ENCODE measurements at places on chromosomes 2 and 18.

GRCh38 chr2:43349904-43350303 is 123.5 kb upstream of the ZFP36L2 start:
- DNase-seq = no peak

DNA sequence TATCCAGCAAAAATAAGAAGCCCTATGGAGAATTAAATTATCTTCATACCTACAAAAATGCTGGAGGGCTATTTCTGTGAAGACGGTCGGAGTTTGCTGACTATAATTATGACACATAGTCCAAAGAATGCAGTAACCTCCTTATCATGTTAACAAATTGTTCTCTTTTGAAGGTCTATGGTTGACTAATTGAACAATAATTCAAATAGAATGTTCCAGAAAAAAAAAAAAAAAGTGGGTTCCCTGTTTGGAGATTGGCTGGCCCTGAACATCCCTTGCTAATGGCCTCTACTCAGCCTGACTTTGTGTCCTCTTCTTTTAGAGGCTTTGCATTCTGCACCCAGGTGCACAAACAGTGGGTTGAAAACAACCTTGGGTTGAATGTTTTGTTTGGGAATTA is 82.8 kb upstream of the CCBE1 start:
- DNase-seq = no peak

DNA sequence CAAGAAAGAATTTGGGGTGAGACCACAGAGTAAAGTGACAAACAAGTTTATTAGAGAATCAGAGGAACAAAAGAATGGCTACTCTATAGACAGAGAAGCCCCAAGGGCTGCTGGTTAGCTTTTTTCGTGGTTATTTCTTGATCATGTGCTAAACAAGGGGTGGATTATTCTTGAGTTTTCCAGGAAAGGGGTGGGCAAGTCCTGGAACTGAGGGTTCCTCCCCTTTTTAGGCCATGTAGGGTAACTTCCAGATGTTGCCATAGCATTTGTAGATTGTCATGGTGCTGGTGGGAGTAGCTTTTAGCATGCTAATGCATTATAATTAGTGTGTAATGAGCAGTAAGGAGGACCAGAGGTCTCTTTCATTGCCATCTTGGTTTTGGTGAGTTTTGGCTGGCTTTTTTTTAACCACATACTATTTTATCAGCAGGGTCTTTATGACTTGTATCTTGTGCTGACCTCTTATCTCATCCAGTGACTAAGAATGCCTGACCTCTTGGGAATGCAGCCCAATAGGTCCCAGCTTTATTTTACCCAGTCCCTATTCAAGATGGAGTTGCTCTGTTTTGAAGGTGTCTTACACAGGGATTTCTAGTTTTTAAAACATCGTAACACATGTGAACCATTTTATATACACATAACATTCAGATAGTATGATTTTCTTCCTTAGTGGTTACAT is 77.8 kb downstream of the MYO1B start:
- DNase-seq = no peak

DNA sequence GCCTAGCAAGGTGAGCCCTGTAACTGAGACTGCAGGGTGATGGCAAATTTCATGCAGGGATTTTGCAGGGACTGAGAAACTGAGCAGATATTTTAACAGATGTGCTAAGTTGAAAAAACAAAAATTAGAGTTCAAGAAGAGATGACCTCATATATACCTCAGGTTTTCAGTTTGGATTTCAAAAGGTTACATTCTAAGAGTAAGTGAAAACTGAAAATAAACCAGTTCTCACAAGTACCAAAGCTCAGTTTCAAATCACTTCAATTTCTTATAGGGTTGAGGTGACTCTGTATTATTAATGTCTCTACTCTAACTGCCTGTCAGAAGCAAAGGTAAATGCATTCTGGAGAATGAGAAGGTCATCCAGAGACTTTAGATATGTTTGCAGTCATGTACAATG is 237.4 kb upstream of the VRK2 start:
- no peak for DNase-seq

DNA sequence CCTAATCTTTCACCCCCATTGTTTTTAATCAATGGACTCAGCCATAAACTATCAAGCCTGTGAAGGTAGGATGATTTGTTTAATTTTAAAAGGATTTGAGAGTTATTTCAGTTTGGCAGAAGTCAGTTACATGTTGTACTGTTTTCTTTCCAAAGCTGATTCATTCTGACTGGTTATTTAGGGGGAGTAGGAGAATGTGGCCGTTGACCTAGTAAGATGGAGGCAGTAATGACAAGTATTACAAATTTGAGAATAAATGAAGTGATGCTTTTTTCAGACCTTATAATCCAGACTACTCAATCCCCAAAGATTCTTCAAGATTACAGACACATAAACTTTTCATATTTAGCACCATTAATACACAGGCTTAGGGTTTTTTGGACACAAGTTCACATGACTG is 4.3 kb downstream of the EPHA4 start:
- no peak for DNase-seq

GRCh38 chr2:8312861-8313830 is 368.7 kb upstream of the ID2 start:
- DNase-seq = no peak

DNA sequence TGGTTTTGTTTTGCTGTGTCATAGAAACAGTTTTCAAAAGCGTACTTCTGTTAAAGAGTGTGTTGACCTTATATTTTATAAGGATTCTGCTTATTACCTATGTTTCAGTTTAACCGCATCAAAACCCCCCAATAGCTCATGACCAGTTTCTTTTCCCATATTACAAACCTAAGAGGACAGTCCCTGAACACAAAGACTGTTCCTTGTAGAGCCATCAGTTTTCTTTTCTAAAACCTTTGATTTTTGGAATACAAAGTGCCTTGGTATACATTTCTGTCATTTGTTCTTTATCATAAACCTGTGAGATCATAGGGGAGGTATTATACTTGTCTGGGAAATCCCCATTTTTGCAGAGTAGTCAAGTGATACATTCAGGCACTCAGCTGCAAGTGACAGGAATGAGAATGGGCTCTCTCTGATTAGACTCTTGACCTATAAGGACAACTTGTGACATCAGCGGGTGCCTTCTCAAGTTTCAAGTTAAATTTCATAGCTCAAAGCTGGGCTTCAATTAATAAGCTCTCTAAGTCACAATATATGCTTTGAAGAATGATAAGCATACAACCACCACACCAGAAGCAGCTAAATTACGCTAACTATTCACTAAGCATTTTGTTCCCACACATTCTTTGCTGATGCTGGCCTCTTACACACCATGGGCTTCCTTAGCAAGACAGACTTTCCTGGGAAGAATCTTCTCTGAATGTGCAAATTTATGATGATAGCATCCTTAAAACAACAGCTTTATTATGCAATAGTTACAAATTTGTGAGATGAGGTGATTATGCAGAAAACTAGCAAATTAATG is 97.5 kb upstream of the CD302 start:
- no peak for DNase-seq

DNA sequence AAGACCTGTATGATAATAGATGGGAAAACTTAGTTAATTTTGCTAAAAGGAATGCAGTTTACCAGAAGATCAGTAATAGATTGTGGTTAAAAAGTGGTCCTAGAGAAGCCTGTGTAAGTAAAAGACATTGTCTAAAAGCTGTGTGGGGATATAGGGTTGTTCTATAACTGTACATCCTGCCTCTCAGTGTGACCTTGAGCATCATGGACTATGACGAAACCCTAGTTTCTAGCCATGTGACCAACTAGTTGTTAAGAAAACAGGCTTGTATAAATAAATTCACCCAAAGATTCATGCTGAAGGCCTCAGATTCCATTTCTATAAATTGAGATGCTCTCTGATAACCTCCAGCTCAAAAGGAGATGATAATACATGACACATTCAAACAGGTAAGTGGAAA is 160.7 kb downstream of the IKZF2 start:
- no peak for DNase-seq

DNA sequence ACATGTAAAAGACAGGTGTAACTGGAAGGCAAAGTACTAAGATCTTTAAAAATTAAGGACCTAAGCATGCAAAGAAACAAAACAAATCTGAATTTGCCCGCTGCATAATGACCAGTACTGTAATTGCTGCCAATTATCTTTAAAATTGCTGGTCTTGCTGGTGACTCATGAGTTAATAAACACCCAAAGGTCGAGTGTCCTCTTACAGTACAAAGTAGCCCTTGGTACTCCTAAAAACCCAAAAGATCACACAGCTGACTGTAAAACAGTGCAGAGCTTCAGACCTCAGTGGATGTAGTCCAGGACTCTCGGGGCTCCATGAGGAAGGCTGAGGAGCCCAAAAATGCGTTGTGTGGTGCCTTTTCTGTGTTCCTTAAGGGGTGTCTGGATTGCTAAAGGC is 308.7 kb downstream of the CNTNAP5 start:
- no peak for DNase-seq

DNA sequence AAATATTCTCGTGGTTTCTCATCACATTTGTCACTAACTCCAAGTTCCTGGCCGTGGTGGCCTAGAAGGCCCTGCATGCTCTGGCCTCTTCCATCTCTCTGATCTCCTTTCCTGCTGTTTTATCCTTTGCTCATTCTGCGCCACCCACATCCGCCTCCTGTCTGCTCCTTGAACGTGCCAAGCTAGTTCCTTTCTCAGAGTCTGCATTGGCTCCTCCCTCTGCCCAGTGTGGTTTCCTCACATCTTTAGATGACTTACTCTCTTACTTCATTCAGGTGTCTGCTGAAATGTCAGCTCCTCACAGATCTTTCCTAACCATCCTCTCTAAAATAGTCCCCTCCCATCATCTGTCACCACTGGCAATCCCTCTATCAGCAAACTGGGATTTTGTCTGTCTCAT is 158.6 kb upstream of the RBMS1 start:
- no peak for DNase-seq

DNA sequence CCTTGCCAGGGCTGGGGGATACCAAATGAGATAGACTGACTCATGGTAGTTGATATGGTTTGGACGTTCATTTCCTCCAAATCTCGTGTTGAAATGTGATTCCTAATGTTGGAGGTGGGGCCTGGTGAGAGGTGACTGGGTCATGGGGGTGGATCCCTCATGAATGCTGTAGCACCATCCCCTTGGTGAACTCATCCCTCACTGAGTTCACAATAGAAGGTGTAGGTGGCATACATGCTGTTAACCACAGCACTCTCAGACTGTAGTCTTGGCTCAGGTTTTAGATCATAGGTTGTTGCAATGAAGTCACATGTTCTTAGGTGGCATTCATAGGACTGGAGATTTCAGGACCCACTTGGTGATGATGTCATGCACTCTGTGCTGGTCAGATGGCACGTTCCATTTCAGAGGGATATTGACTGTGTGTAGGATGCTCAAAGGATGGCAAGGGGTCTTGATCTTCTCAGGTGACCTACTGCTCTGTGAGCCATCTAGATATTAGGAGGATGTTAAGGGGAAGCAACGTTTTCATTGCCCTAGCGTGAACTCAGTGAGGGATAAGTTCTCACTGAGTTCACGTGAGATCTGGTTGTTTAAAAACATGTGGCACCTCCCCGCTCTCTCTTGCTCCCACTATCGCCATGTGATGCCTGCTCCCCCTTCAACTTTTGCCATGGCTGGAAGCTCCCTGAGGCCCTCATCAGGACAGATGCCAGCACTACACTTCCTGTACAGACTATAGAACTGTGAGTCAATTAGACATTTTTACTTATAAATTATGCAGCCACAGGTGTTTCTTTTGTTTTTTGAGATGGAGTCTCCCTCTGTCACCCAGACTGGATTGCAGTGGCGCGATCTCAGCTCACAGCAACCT is 73.8 kb upstream of the ACAA2 start:
- no peak for DNase-seq

DNA sequence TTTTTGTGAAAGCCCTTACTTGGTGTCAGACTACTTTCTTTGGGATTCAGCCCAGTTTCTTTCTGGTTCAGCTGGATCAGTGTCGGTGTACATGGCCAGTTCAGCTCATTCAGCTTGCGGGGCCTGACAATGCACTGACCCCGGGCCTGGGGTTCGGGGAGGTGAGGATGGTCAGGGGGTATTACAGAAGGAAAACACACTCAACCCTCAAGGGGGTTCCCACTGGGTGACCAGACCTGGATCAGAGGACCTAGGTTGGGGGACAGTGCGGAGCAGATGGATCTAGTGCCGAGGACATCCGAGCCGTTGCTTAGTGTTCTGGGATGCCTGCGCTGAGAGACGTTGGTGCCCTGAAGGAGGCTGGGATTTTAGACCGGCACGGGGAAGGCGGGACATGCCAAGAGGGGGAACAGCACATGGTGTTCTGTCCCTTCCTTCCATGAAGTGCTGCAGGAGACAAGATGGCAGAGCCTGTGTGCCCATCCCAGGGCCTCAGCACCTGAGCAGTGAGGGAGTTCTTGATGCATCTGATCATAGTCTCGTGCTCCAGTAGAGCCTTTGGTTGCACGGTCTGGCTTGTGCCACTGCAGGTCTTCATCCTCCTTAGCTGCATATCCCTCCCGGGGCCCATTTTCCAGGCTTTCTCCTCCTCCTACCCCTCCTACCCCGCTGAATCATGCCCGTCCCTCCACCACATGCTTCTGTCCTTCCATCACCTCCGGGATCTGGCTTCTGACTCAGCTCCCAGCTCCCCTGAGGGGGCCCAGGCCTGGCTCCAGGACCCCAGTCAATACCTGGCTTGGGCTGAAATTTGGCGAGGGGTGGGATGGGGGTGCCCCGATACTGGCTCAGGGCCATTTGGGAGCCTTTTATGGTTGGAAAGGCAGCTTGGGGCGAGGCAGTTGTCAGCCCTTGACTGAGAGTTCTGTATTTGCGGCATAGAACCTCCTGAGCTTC is 18.0 kb downstream of the SPEG start:
- DNase-seq = no peak

- no peak for DNase-seq
Observed at GRCh38 chr2:120227111-120227991, 4.2 kb upstream of the TMEM185B start.

- no peak for DNase-seq
Observed at GRCh38 chr2:30956995-30957394, 149.7 kb upstream of the CAPN13 start.

GRCh38 chr2:39486071-39486470 is 49.0 kb upstream of the MAP4K3 start:
- no peak for DNase-seq

DNA sequence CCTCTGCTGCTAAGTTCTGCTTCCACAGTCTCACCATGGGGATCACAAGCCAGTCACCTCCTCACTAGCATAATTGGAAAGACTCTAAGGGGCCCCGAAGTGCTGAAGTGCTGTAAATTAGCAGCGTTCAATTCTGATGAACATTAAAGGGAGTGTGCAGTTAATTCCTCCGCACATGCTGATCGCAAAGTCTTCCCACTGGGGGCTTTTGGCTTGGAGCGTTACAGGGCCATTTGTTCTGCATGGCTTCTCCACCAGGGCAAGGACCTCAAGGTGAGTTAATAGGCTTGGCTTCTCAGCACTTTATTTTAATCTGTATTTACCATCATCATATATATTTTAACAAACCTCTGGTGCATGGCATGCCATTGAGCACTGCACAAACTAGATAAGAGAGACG is 216.3 kb upstream of the PARD3B start:
- no peak for DNase-seq

GRCh38 chr2:28134857-28135256 is 244.3 kb downstream of the BABAM2 start:
- DNase-seq = no peak

- DNase-seq = no peak
Observed at GRCh38 chr2:190653931-190654330, 5.0 kb downstream of the NAB1 start.

- no peak for DNase-seq
Observed at GRCh38 chr2:2146969-2147900, 183.8 kb downstream of the MYT1L start.

GRCh38 chr2:234976479-234977227 is 24.8 kb downstream of the SH3BP4 start:
- DNase-seq = no peak

GRCh38 chr2:176484838-176485237 is 215.6 kb downstream of the MTX2 start:
- DNase-seq = no peak

GRCh38 chr18:24514439-24514838 is 54.0 kb downstream of the HRH4 start:
- no peak for DNase-seq
